ENCODE measurements at places on chromosomes 11 and 22.

DNA sequence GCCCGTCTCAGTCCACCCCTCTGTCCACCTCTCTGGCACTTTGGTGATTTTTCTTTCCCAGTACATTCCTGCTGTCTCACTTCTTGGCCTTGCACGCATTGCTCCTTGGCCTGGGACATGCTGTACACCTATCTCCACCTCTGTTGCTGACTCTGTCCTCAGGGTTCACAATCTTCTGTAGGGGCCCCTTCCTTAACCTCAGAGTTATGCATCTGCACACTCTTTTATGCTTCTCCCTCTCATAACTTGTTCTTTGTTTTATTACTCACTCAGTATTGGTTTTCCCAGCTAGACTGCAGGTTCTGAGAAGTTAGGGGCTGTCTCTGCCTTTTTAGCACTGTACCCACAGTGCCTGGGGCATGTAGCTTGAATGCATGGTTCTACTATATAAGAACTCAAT, 139.1 kb upstream of the MTMR2 start:
- no peak for DNase-seq

DNA sequence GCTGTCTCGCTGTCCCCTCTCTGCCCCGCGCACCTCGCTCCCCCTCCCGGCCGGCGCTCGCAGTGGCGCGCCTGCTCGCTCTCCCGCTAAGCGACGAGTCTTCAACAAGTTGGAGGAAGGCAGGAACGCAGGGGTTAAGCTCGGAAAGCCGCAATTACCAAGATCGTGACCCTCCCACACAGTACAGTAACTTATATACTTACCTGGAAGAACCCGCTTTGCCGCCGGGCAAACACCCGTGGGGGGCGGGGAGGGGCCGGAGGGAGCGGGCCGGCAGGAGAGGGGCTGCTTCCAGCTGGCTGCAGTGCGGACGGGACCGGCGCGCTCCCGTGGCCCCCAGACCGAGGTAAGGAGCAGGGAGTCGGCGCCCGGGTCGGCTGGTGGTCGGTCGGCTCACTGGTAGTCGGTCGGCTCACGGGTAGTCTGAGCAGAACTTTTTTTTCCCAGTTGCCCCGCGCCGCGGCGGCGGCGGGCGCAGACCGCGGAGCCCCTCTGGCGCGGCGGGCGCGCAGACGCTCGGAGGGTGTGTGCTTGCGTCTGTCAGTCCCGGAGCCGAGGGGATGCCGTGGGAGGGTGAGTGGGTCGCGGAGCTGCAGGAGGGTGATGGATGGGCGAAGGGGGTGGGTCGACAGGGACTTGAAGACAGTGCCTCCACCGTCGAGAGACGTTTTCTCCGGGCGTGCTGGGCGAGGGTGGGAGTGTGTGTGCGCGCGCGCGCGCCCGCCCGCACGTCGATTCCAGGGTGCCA, 101.2 kb upstream of the HSD17B12 start:
- no peak for DNase-seq

DNA sequence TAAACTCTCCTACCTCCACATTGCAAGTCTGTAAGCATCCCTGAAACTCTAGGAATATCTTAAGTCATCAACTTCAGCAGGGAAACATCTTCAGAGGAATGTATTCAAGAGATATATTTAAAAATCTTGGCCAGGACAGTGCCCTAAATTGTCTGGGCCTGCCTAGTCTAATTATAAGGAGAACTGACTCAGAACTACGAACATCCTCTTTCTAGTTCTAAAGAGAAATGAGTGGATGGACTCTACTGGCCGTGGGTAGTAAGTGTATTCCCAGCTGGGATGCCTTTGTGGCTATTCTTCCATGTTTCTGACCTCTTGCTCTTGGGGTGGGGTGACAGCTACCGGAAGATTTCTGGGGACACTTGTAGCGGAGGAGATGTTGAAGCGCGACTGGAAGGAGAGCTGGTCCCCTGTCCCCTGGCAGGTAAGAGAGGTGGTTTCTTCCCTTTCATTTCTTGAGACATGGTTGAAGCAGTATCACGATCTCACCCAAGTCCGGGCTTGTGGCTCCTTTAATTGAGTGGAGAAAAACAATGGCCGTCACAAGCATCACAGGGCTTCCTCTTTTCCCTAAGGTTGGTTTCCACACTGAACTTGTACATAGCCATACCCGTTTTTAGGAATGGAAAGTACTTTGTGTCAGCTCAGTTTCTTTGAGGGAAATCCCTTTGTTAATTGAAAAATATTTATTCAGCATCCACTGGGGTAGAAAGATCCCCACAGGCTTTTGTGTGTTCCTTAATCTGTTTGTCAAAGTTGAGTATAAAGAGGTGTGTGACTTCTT, 97.7 kb upstream of the SORL1-AS1 start:
- DNase-seq, result no peak

- no peak for DNase-seq
Measured at GRCh38 chr11:104764710-104765045, 133.6 kb downstream of the CASP12 start.

- DNase-seq, result no peak
Measured at GRCh38 chr11:12822392-12823022, 148.3 kb downstream of the TEAD1 start.

DNA sequence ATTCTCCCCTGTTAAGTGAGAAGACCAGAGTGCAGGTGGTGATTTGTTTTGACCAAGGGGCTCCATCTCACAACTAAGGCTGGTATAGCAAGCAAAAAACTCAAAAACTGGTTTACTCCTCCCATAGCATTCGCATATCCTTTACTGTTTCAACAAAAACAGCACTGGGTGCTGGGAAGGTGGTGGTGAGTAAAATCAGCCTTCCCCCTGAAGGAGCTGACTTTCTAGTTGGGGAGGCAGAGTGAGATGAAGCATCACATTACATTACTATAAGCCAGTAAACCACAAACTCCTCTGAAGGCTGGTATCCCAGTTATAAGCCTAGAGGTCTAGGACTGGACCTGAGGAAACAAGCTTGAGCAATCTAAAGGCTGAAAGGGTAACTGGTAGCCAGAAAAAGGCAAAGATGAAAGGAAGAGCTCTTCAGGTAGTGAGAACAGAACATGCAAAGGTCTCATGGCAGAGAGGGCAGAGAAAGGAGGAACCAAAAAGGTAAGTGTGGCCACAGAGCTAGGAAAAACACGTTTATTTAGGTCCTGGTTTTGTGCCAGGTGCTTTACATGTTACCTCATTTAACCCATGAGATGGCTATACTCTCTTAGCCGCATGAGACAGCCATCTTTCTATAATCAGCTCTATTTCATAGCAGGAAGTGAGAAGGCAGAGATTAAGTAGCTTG, 22.3 kb downstream of the TMEM123 start:
- DNase-seq, result no peak

GRCh38 chr11:9972989-9973388, 309.1 kb downstream of the SWAP70 start:
- DNase-seq, result no peak

DNA sequence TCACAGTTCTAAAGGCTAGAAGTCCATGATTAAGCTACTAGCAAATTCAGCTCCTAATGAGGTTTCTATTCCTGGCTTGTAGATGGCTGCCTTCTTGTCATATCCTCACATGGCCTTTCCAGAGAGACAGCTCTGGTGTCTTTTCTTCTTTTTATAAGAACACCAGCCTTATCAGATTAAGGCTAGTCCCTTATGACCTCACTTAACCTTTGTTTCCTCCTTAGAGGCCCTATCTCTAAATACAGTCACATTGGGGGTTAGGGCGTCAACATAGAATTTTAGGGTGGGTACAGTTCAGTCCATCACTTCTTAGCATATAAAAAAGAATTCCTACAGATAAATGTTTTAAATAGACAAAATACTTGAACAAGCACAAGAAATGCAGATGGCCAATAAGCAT, 18.2 kb upstream of the CLPB start:
- DNase-seq, result no peak

GRCh38 chr11:86663761-86664160, 8.7 kb downstream of the ME3 start:
- DNase-seq, result no peak

DNA sequence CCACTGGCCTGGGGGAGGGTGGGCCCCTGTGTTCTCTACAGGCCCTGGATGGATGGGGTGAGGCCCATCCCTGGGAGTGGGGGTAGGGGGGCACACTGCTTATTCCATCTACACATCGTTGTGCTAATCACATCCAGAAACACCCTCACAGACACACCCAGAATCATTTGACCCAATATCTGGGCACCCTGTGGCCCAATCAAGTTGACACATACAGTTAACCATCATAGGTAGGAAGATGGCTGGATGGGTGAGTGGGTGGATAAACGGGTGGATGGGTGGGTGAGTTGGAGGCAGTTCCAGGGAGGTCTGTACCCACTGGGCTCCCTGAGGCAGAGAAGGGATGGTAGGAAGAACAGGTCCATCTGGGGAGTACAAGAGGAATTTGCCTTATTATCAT, 81.3 kb upstream of the LINC01488 start:
- DNase-seq, result no peak

- DNase-seq, result no peak
Measured at GRCh38 chr11:75345455-75346160, 5.9 kb downstream of the ARRB1 start.

DNA sequence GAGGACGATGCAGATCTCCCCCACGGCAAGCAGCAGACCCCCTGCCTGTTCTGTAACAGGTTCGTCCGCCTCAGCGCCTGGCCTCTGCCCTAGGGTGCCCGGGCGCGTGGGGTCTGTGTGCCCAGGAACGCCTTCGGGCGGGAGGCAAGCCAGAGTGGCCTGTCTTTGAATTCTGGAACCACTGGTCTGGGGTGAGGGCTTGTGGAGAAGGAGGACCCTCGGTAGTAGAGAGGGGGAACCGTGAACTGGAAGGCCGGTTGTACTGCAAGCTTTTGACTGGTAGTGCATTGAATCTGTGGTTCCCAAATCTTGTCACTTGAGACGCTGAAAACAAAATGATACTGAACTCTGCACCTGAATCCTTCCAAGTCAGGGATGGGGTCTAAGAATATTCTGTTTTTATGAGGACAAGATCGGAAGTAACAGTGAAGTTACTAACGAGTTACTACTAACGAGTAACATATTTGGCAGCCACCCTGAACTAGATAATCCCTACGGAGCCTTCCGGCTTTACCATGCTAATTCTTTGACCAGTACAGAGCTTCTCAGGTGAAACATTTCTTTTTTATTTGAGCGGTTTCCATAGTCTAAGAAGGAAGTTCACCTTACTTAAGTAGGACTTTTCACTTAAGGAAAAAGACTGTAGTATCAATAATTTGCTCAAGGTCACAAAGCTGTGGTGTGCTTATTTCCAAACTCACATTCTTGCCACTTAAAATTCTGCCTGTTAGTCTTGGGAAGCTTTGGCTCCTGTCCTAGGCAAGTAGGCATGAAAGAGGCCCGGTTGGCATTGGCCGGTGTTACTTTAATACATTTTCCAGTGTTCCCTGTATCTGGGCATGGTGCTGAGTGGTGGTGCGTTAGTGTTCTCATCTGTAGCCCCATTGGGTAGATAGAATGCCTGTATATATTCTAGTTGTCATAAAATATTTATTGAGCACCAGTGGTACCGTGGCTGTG, 860 bp downstream of the PRMT3 start:
- DNase-seq, result no peak

- DNase-seq, result no peak
Measured at GRCh38 chr11:108663154-108663877, 1.6 kb upstream of the DDX10 start.

DNA sequence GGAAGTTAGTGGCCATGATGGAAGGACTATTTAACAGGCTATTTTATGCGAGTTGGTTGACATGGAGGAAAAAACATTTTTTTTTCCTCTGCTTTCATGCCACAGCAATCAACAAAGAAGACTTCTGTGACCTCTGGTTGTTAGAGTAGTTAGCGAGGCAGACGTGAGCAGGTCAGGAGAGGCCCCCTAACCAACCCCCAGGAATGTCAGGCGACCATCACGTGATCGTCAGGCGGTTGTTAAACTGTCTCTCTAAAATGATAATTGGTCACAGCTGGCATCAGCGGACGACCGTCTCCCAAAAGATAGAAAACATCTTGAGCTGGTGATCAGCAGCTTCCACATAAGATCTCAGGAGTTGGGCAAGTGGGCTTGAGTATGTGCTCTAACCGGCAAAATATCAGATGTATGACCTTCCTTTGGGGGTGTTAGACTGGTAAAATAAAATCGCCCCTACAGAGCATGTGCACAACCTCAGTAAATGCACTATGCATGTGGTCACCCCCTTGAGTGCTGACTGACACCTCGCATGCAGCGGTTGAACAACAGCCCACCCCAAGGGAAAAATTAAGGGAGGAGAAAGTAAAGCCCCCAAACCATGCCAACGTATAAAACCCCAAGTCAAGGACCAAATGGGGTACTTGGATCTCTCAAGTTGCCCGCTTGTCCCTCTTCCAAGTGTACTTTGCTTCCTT, 20.9 kb upstream of the NARS2 start:
- DNase-seq, result no peak

- DNase-seq, result no peak
Measured at GRCh38 chr11:122645847-122646246, 9.7 kb upstream of the UBASH3B start.

GRCh38 chr11:2118677-2119076, 20.5 kb downstream of the IGF2 start:
- DNase-seq, result no peak

DNA sequence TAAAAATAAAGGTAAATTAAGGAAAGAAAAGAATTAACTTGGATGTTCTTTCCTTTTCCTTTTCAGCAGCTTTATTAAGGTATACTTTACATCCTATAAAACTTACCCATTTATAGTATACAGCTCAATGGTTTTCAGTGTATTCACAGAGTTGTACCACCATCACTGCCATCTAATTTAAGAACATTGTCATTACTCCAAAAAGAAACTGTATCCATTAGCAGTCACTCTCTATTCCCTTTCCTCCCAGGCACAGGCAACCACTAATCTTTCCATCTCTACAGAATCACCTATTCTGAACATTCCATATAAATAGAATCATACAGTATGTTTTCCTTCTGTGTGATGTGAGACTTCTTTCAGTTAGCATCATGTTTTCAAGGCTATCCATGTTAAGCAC, 38.9 kb upstream of the TNRC6B start:
- no peak for DNase-seq

GRCh38 chr11:67367761-67368227, 5.6 kb downstream of the CLCF1 start:
- no peak for DNase-seq

DNA sequence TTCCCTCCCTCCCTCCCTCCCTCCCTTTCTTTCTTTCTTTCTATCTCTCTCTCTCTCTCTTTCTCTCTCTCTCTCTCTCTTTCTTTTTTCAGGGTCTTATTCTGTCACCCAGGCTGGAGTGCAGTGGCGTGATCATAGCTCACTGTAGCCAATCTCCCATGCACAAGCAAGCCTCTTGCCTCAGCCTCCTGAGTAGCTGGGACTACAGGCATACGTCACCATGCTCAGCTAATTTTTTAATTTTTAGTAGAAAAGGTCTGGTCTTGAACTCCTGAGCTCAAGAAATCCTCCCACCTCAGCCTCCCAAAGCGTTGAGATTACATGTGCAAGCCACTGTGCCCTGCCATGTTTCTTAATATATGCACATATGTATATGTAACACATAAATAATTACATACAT, 19.0 kb downstream of the TSKU start:
- no peak for DNase-seq
